ENCODE measurements at places on chromosomes 13 and 19. TPM values are rescaled to one million over a fixed set of nuclear protein-coding genes. Genes with fewer than 3 reads are reported as not detected.

DNA sequence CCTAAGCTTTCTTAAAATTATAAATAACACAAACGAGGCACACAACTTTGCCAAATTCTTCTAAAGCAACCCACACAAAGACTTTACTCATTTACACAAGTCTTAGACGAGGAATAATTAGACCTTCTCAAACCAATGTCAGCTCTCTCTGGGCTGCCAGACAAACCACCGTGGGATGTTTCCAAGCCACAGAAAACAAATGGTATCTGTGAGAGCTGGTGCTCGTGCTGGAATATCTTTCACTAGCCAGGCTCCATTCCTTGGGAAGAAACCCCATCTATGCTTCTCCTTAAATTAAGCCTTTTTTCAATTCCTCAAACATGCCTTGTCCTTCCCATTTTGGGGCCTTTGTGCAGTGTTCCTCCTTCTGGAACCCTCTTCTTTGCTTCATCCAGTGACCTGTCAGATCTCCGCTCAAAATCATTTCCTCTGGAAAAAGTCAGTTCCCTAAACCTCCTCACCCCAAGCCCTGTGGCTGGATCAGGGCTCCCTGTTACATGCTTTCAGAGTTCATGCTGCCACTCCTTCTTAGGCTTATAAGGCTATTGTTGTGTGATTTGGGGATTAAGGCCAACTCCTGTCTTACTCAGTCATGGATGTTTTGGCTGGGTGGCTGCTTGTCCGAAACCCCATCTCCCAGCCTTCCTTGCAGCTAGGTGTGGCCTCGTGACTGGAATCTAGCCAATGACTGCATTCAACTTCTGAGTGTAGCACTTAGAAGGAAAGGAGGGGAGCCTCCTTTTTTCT lies 64.2 kb upstream of the GTF2F2 start:
- no peak for DNase-seq

DNA sequence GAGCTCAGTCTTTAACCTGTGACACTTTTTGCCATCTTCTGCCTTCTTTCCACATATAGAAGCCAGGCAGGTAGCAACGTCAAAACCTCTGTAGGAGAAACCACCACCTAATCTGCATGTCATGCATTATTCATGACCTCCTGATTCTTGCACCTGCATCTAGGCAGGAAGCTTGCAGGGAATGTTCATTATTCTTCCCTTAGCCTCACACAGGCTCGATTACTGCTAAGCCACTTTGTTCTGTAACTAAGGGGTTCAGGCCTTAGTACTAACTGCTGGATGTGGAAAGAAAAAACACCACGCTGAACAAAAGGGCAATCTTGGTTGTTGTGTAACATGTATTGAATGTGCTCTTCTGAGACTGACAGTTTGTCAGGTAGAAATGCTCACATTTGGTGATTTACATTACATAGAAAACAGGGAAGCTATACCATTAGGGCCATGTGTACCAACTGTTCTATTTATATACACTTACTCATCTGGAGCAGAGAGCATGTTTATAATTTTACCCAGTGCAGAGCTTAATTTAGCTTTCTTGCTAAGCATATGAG lies 366.9 kb downstream of the KLF12 start:
- no peak for DNase-seq

Gene PROZ
- not detected for total RNA-seq

DNA sequence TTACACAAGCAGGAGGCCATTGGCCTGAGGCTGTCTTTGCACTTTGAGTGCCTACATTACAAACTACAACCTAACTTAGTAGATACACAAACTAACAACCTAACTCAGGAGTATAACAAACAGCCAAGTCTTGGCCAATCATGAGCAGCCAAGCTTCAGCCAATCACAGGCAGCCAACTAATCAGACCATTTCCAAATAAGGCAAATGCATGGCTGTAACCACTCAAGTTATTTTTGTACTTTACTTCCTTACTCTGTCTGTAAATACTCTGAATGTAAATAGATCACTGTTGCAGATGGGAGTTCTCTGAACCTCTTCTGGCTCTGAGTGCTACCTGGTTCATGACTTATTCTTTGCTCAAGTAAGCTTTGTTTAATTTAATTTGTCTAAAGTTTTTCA lies 748.1 kb upstream of the SGCG start:
- no peak for DNase-seq

Gene PLA2G4C
- 20.2 TPM for total RNA-seq

DNA sequence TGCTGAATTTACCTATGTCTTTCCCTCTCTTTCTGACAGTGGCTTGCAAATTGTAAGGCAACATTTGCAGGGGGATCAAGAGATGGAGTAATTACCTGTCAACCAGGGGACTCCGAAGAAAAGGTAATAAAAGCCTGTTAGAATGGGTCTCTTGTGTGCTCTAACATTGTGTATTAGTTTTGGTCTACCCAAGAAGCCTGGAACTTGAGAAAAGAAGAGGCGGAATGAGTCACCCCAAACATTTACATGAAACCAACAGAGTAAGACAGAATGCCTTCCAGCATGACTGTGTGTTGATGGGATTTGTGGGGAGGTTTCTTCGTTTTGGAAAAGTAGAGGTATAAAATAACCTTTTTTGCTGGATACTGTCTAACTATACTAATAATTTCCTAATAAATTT lies 36.7 kb downstream of the ZAR1L start:
- no peak for DNase-seq

GRCh38 chr13:51739027-51739764 lies 64.8 kb downstream of the DHRS12 start:
- DNase-seq: no peak

GRCh38 chr19:4400135-4400936 lies at the start of gene SH3GL1:
TSS of gene SH3GL1 (minus strand) at chr19:4400547. CDS start at chr19:4400368, 179 bp downstream.
- DNase-seq: peak; percentile 97

DNA sequence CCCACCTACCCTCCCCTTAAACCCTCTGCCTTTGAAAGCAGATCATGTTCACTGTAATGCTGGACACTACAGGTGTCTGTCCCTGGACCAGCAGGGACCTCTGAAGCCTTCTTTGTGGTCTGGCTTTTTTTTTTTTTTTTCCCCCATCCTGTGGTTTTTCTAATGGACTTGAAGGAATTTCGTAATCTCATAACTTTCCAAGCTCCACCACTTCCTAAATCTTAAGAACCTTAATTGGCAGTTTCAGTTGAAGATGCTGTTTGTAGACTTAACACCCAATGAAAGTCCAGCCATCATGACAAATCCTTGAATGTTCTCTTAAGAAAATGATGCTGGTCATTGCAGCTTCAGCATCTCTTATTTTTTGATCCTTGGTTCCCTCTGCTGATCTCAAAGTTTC lies 45.0 kb upstream of the LRCH1 start:
- no peak for DNase-seq

Gene CPT1C
- total RNA-seq: 11.8 TPM

- DNase-seq: no peak
These were observed 1.2 kb downstream of the TNFRSF19 start for GRCh38 chr13:23571431-23571830.

Gene BEST2
- not detected for total RNA-seq
